Putamen (tissue), 1 donor: ENCODE measurements at places on chromosomes 3 and 15.
A peak's percentile ranks its signal among the peaks of the same experiment; 100 is the strongest.

GRCh38 chr3:23041918-23042696 is 161.0 kb upstream of the UBE2E2 start:
- no peak for DNase-seq

GRCh38 chr3:173135059-173135458 is 6.0 kb downstream of the SPATA16 start:
- no peak for DNase-seq

DNA sequence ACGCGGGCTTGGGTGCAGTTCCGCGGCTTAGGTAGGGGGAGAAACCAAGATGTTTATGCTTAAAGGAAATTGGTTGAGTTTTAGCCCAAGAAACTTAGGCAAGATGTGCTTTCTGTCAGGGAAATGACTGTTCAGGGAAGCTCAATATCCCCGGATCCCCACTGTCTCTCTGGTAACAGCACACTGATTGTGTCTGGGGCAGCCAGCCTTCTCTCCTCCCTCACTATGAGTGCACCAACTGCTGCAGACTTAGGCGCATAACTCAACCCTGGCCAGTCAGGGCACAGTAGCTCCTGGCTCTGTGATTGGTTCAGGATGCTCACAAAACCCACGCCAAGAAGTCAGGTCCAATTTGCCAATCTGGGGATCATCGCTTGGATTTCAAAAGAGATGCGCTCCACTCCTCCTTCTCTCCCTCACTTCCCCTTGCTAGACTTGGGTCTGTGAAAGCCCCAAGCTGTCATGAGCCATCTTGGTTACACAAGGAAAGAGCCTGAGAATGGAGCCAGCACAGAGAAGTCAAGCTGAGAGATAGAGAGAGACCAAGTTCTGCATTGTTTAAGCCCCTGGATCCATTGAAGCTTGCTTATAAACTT is 42.5 kb upstream of the CACNA2D3 start:
- DNase-seq, result no peak

- no peak for DNase-seq
Observed at GRCh38 chr3:13655061-13655913, 106.4 kb downstream of the FBLN2 start.

DNA sequence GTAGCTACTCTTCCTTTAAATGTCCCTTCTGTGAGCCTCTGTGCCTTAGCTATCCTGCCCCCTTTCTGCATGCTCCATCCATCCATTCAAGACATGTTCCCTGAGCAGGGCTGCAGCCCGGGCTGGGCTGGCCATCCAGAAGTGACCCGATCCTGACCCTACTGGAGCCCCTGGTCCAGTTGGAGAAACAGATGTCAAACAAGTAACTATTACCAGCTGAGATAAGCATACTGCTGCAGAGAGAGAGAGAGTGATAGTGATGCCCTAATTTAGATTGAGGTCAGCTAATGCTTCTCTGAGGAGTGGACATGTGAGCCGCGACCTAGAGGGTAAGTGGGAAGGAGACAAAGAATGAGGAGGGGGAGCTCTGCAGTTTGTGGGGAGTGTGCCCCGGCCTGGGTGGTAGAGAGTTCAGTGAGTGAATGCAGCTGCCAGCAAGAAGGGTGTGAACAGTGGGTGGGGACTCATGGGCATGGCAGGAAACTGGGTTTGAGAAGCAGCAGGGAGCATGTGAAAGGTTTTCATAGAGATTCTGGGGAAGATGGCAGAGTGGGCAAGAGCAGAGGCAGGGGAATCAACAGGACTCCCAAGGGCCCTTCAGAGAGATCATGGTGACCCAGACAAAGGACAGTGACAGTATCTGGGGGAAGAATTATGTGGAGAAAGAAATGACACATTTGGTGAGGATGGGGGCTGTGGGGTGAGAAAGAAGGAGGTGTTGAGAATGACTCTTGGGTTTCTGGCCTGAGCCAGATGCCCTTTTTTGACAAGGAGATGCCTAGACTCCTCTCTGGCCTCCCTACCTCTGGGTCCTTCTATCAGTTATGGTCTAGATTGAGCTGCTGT is 44.9 kb downstream of the CHCHD6 start:
- no peak for DNase-seq

GRCh38 chr15:83305704-83306291 is 21.3 kb upstream of the BNC1 start:
- DNase-seq, result peak; percentile 64

DNA sequence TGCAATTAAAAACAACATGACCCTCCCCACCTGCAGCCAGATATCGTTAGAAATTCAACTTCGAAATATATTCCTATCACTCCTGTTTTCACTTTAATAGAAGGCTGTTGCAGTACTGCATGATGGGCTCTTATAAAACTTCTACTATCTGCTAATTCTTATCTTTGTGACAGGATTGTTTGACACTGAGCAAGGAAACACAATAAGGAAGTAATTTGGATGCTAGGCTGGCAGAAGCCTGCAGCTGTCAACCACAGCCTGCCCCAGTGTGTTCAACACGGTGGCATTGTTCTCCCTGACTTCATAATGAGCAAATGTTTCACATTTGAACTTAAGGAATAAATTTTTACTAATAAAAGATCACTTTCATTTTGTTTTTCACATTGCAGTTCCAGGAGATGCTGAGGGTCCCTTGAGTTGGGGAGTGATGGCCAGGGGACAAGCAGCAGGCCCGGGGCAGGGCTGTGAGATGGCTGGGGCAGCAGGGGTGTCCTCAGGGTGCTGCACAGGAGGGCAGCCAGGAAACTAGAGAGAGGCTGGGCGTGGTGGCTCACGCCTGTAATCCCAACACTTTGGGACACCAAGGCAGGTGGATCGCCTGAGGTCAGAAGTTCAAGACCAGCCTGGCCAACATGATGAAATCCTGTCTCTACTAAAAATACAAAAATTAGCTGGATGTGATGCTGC is 64.8 kb upstream of the SEC61A1 start:
- no peak for DNase-seq

- DNase-seq, result no peak
Observed at GRCh38 chr3:127762787-127763105, 59.6 kb downstream of the MGLL start.

- DNase-seq, result no peak
Observed at GRCh38 chr15:74311734-74312444, 55.6 kb downstream of the CYP11A1 start.

- DNase-seq, result no peak
Observed at GRCh38 chr3:49916686-49917085, 12.9 kb downstream of the MON1A start.

GRCh38 chr3:156680243-156680914 is 6.0 kb downstream of the TIPARP start:
- DNase-seq, result no peak

DNA sequence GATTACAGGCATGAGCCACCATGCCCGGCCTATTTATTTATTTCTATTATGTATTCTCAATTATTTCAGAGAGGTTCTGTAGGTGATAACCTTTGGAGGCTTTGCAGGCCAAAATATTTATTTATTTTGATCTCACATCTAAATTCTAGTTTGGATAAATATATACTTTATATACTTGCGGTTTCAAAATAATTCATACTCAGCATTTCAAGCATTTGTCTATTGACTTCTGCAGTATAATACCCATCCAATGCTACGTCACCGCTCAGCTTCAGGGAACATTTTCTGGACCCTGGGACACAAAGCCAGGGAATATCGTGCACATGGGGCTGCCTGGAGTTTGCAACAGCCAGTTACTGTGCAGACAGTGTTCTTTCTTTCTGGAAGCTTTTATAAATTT is 22.6 kb downstream of the CGGBP1 start:
- DNase-seq, result no peak
